Calu3 (cell line): ENCODE measurements at places on chromosomes 11 and 22.

DNA sequence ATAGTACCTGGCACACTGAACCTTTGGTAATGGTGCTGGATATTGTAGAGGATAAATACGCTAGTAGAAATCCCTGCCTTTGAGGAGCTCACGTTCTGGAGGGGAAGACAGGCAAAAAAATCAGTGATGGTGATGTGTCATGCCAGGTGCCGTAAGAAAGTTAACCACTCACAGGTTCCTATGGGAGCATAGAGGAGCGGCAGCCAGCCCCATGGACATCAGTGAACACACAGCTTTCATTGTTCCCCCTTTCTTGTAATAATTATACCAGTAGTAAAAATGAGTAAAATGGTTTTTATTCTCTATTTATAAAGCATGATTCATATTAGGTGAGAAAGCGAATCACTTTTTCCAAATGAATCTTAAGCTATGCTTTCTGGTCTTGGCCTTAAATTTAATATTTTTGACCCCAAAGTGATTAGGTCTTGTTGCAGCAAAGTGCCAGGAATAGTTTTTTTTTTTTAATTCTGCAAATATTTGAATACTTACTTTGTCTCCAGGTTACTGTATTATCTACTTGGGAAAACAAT is 57.9 kb downstream of the UVRAG start:
- DNase-seq: no peak

DNA sequence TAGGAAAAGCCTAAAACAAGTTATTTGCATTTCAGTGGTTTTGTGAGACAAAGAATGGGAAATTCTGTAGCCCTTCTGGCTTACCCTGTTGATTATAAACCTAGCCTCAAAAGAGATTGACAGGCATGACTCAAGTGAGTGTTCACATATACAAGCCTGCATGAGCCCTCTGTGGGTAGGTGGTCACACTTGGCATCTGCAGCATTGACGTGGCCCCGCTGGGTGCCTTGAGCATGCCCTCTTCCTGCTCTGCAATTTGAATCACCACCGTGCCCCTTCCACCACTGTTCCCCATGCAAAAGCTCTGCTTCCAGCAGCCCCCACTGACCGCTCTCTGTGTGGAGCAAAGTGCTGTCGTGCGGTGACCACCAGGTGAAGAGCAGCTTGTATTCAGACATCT is 21.0 kb upstream of the ADSL start:
- no peak for DNase-seq

DNA sequence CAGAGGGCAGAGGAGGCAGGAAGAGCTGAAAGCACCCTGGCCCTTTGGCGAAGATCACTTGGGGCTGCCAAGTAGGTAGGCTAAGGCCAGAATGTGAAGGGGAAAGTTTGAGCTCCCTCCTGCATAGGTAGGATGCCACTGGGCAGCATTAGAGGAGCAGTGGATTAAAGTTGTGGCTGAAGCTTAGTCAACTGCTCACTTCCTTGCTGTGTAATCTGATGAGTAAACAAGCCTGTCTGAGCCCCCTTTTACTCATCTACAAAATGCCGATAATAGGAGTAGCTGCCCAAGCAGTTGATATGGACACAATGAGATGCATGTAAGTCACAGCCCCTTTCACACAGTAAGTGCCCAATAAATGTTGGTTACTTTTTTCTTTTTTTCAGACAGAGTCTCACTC is 216.4 kb downstream of the MN1 start:
- no peak for DNase-seq

DNA sequence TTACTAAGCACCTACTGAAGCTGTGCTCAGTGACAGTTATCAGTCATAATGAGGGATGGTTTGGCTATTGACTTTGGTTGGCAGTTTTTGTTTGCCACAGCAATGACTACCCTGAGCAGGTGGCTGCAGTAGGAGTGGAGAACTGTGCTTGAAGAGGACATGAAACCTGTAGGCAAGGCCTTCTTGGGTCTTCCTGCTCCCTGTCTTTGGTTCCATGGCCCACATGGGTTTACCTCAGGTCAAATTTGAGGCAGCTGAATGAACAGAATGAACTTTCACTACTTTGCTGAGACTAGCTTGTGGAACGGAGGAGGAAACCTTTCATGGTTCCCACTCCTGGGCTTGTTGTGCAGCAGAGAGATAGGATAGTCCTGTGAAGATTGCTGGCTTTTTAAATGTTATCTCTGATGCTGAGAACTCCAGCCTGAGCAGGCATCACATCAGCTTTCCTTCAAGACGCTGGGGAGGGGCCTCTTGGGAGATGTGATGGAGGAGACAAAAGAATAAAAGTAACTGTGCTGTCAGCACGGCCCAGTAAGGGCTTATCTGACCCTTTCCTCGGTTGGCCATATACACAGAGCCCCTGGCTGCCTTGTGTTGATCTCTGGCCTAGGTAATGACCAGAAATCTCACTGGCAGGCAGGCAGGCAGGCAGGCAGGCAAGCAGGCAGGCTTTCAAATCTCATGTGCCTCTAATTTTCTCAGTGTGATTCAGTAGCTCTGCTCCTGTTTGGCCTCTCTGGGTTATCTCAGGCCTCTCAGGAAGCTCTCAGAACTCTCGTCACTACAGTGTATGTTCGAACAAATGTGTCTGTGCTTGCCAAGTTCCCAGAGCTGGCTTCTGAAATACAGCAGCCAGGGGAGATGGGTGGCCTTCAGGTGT is 12.0 kb downstream of the STIM1 start:
- no peak for DNase-seq

DNA sequence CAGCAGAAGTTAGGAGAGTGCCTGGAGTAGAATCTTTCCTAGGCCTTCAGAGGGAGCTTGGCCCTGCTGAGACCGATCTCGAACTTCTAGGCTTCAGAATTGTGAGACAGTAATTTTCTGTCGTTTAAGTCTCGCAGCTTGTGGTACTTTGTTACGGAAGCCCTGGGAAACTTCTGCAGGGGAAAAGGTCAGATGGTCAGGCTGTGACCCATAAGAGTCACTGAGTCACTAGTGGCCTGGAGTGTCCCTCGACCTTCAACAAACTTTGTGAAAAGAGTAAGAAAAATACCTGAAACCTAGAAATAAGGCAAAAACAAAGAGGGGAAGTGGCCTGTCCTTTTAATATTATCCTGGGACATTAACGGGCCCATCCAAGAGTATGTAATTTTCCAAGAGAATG is 34.6 kb downstream of the CSNK2A3 start:
- no peak for DNase-seq

- no peak for DNase-seq
Observed at GRCh38 chr11:6968816-6969215, 42.6 kb downstream of the ZNF215 start.
